ENCODE measurements at places on chromosomes 13 and 19. TPM values are rescaled to one million over a fixed set of nuclear protein-coding genes. Genes with fewer than 3 reads are reported as not detected.

Gene LEUTX
- not detected for total RNA-seq

Gene CEACAM16
- not detected for total RNA-seq

Gene IRS2
- total RNA-seq = 197 TPM

Gene AMER2
- not detected for total RNA-seq

Gene DNAJC3
- total RNA-seq = 28.5 TPM

DNA sequence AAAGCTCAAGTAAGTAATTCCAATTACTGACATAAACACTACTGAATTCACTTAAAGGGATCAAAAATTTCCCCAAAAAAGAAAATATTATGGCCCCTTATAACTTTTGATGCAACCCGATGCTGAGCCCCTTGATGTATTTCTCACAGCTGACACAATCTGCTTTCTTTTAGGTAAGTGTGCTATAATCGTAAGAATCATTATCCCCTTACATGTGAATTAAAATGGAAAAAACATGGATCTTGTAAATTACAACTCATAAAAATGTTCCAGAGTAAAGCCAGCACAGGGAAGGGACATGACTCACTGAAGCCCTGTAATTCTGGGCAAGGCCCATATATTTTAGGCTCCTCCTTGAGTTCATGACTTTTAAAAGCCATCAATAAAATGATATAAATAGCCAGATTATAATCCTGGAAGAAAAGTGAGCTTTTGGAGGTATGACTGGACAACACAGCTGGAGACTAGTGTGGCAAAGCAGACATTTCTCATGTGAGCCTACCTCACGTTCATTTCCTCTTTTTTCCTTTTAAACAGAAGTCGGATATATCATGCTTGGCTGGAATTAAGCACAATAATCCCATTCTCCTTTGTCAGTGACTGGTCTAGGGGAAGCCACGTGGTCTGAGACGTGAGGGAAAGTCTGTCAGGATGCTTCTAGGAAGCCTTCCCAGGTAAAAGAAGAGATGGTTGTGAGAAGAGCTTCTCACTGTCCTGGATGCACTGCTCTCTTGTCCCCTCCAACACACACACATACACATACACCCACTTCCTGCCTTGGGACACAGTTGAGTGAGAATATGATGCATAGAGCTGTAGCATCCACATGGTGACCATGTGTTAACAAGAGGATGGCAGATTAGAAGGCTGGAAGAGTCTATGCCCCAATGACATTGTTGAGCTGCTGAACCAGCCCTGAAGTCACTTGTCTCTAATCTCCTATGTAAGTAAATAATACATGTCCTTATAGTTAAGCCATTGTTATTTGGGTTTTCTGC lies 165.4 kb downstream of the RGCC start:
- no peak for DNase-seq

- DNase-seq = no peak
Observed at GRCh38 chr19:47673426-47673825, 39.8 kb upstream of the EHD2 start.

DNA sequence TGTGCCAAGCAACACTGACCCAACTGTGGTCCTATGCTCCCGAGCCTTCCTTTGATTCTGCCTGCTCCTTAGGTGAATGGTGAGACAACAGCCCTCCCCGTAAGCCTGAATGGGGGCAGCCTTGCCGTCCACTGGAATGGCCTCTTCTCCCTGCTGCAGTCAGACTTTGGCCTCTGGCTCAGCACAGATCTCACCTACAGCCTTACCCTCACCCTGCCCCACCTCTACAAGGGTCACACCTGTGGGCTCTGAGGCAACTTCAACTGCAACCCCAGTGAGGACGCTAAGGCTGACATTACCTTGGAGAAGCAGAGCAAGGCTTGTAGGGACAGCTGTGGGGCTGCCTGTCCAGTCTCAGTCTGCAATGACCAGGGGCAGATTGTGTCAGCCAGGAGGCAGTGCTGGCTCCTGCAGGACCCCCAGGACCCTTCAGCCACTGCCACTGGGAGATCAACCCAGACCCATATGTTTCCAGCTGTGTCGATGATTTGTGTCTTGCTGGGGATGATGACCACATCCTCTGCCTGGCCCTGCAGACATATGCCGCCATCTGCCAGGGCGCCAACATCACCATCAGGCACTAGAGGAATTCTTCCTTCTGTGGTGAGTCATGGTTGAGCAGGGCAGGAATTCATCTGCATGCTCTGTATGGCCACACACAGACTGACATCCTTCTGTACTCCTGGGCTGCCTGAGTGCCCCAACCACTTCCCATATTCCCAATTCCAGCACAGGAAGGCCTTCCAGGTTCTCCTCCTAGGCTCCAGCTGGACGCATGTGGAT lies 27.3 kb upstream of the FXYD3 start:
- DNase-seq = no peak

- DNase-seq = no peak
Observed at GRCh38 chr13:52673465-52673864, 20.8 kb downstream of the SUGT1 start.

DNA sequence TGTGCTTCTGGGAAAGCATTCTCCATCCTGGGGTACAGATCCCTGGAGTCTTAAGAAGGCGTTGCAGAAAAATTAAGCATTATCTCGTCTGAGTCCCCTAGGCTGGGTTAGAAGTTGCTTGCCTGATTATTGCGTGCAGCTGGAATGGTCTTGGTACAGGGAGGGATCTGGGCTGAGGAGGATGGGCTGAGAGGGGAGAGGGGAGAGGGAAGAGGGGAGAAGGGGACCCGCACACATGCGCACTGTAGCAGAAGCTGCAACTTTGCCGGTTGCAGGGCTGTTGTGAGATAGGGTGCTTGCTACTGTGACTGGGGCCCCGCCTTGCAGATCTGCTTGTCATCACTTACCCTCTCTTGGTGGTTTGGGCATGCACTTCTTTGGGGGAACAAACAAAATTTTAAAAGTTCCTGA lies 316.8 kb downstream of the DLEU7 start:
- DNase-seq = no peak

GRCh38 chr13:104132849-104133248 lies 1066.6 kb upstream of the SLC10A2 start:
- no peak for DNase-seq

- DNase-seq = no peak
Observed at GRCh38 chr13:56659041-56659471, 481.7 kb upstream of the PRR20A start.

DNA sequence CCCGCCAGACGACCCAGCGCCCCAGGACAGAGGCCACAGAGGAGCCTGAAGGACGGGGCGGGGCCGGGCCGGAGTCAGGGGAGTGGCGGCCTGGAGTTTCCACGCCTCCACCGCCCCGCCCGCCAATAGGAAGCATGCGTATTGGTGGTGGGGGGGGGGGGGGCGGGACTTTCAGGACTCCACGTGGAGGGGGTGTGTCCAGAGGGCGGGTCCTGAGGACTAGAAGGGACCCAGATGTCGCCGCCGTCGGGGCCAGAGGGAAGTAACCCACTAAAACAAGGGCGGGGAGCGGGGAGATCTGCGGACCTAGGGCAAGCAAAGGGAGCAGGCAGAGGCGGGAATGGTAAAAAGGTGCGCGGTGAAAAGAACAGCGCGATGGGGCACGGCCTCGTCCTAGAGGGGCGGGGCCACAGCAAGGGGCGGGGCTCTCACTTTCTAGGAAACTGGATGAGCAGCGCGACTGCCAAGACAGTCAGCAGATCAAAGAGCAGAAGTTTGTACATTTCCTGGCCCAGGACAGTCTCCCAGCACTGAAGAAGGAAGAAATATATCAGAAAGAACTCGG lies 2.8 kb upstream of the LENG1 start:
- DNase-seq = peak; percentile 84

DNA sequence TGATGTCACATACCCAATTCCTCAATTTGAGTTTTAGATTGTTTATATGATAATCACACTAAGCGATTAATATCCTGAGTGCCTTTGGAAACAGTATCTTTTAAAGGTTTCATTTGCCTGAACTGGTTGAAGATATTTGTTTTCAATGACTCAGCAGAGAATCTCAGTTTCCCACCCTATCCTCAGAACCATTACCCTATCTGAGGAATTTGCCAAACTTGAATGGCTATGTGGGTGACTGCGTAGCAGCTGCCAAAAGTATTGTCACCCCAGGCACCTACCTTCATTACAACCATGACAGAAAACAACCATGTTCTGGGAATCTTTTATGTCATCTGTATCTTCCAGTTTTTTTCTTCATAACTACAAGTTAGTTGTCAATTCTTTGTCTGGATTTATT lies 440.1 kb upstream of the NBEA start:
- no peak for DNase-seq

DNA sequence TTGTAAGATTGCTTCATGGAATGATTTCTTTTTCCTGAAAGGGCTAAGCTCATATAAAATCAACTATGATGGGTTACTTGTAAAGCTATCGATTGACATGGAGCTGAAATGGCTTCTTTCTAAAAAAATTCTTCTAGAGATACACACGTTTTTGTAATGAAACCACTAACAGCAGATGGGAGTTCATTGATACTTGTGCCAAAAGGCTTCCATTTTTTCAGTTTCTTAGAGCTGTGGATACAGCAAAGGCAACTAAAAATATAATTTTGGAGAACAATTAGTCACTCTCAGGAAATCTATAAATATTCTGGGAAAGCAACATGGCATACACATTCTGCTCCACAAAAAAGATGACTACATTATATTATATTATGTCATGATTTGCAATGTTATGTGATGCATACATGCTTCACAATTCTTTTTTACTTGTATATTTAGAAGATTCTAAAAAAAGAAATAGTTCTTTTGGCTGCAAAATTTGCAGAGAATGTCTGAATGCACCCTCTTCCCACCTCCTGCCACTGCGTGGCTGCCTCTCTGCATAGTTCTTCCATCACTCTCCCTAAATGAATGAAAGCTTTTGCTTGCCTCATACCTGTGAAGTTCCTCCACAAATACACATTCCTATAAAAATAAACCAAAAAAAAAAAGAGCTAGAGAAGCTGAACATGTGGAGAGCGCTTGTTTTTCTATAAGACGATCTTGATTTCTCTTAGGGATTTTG lies 802.5 kb downstream of the EFNB2 start:
- no peak for DNase-seq

DNA sequence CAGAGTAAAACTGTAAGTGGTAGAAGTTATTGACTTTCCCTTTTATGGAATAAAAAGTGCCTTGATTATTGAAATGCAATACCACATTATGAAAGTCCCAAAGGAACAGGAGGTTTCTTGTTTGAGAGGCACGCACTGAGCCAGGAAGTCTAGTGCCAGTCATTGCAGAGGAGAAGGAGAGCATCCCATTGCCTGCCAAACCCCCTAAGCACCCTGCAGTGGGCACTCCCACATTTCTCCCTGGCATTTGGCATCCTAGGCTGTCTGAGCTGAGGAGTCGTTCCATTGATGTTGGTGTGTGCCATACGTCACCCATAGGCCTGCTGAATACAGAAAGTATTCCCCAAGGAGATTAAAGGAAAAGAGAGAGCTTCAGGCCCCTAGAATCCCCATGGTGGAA lies 85.7 kb upstream of the MBNL2 start:
- no peak for DNase-seq

GRCh38 chr13:50452756-50453155 lies 390.7 kb downstream of the DLEU7 start:
- no peak for DNase-seq

DNA sequence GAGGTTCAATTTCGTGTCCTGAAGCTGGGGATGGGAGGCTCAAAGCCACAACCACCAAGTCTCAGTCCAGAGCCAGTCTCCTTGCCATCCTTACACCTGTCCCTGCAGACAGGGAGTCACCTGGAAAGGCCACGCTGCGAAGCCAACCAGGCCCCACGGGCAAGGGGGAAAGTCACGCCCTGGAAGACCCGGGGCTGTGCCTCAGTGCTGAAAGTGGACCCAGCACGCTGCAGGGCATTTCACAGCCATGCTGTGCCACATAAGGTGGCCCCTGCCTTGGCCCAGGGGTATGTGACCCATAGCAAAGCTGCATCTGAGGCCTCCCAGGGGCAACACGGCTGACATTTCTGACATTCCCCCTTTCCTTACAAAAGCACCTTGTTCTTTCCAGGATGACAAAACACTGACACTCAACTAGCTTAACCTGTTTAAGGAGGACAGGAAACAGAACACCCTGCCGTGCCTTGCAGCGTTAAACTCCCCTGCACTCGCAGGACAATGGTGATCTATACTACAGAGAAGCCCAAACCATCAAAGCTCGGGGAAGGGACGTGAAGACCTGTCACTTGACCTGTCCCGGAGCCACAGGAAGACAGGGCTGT lies 14.8 kb downstream of the CHERP start:
- no peak for DNase-seq

DNA sequence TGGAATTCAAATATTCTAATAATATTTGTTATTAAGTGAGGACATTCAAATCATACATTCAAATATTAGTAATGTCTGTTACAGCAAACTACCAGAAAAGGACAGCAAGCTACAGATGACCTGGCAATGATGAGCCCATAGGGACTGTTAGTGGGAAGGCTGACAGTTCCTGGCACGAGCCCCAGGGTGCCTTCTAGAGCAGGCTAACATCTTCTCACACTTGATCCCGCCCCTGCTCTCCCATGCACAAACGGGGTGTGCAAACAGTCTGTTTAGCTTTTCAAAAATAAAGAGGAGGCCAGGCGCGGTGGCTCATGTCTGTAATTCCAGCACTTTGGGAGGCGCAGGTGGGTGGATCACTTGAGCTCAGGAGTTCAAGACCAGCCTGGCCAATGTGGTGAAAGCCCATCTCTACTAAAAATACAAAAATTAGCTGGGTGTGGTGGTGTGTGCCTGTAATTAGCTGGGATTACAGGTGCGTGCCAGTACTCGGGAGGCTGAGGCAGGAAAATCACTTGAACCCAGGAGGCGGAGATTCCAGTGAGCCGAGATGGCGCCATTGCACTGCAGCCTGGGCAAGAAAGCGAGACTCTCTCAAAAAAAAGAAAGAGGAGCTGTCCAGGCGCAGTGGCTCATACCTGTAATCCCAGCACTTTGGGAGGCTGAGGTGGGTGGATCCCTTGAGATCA lies 9.6 kb upstream of the GARRE1 start:
- DNase-seq = no peak

DNA sequence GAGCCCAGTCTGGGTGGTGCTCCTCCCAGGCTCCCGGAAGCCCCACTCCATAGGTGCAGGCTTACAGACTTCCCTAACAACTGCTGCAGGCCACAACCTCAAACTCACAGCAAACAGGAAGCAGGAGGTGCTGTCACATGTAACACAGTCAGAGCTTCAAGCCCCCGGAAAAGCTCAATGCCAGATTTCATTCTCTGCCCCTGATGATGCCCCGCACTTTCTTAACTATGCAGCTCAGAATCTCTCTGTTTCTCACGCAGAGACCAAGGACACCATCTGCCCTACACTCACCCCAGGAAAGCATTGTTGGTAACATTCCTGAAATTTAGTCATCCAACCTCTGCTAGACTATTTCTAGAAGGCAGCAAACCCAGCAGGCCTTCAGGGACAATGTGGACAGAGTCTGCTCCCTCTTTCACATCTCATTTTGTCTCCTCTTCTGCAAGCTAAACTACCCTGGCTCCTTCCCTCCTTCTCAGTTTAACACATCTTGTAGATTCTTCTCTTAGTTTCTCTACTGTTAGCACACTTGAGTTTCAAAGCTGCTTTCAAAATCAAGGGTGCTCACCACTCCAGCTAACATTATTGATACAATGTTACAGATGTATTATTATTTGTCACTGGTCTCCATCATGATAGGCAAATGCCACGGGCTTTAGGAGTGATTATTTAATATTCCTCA lies 162.5 kb downstream of the KCTD12 start:
- DNase-seq = peak; percentile 17

GRCh38 chr13:50370303-50370950 lies 355.2 kb downstream of the KCNRG start:
- no peak for DNase-seq

- DNase-seq = no peak
Observed at GRCh38 chr13:39825886-39826285, 170.4 kb downstream of the COG6 start.
